Kidney epithelial cell (primary cell): ENCODE measurements at places on chromosomes 2 and 18. TPM values are rescaled to one million over a fixed set of nuclear protein-coding genes. Genes with fewer than 3 reads are reported as not detected.

GRCh38 chr18:59617468-59617932, 79.7 kb downstream of the CCBE1 start:
- no peak for DNase-seq

- no peak for DNase-seq
Observed at GRCh38 chr2:104487366-104487765, 366.5 kb upstream of the POU3F3 start.

Gene ERFE
- 106 and 113 TPM in 2 replicates for total RNA-seq

Gene CEP76
- 3.7 and 7.6 TPM in 2 replicates for total RNA-seq

Gene SPHKAP
- 0.17 TPM in 1 of 2 replicates, not detected in the other for total RNA-seq

- no peak for DNase-seq
Observed at GRCh38 chr2:167928434-167928833, 319.0 kb downstream of the STK39 start.

DNA sequence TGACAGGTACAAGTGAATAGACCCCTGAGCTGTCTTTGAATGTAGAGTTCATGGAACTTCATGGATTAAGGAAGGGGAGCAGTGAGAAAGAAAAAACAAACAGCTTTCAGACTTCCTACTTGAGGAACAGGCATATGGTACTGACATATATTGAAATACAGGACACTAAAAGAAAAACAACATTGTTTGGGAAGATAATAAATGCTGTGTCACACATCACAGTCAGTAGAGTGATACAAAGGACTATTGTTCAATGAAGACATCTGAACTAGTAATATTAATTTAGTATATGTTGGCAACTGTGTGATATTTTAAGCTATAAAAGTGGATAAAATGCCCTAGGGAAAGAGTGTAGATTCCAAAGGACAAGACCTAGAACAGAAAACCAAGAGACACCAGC, 3.3 kb downstream of the DSC2 start:
- DNase-seq = no peak

DNA sequence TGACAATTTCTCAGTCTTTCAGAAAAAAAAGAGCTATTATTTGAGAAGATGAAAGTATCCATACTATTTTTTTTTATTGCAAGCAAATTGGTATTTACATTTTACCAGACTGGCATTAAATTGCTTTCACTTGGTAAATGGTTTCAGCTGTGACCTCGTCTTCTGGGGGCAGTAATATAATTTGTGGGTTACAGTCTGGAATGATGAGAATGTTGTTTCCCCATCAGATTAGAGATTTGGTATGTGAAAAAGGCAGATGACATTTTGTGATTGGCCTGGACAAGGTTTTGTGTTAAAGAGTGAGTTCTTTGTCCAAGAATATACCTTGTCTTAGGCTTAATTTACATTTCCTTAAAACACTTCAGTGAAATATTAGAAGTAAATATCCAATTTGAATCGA, 390.1 kb upstream of the ST6GAL2 start:
- DNase-seq = no peak
